Hematopoietic multipotent progenitor cell treated with erythropoietin and hydrocortisone succinate and interleukin-3 and kit ligand, for 17 days (in vitro differentiated cells): ENCODE measurements at places on chromosomes 11 and 22.

DNA sequence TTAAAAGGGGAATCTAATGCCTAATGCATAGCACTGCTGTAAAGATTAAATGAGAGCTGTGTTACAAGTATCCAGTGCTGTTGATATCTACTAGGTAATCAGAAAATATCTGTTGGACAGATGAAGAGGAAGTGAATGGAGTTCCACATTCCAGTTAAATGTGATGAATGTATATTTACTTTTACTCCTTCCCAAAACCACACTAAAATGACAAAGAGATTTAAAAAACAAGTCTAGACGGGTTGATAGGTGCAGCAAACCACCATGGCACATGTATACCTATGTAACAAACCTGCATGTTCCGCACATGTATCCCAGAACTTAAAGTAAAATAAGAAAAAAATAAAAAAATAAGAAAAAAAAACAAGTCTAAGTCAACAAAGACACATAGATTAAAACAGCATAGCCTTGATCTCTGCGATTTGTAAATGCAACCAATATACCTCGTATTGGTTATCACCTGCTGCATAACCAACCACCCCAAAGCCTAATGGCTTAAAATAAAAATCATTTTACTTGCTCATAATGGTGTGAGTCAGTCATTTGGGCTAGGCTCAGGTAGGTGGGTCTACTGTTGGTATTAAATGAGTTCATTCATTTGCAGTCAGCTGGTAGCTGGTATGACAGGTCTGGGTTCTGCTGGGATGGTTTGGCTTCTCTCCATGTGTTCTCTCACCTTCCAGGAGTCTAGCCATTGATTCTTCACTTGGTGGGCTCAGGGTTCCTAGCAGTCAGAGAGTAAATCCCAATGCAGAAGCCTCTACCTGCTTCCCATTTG, 39.7 kb upstream of the SLC6A5 start:
- no peak for DNase-seq

- DNase-seq, result no peak
These were observed 2286.3 kb upstream of the RAG2 start for GRCh38 chr11:38884145-38884865.

DNA sequence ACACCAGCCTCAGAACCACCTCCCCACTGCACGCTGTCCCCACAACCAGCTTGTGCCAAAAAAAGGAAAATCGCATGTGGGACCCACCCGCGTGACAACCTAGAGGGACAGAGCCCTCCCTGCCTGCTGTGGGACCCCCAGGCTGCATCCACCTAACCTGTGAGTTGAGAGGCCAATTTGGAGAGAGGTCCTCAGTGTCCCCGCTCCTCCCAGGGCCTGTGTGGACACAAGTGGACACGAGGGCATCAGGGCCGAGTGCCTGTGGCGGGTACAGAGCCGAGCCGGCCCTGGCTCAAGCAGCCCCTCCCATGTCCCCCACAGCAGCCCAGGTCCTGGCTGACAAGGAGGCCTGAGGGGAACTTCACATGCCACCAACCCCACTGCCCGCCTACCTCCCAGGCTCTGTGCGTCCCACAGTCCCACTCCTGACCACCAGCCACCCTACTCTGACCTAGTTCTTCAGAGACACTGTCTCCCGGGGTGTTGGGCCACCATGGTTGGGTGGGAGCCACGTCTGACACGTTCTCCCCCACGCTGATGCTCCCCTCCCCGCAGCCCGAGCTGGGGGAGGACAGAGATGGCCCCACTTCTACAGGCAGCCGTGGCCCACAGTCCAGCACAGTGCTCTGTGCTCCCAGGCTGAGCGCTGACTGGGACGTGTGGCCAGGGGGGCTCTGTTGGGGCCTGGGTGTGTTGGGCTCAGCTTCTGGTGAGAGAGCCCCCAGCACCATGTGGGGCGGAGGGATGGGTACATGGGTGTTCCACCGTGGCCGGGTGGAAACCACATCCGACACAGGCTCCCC, 19.2 kb downstream of the SELENOO start:
- DNase-seq, result no peak

DNA sequence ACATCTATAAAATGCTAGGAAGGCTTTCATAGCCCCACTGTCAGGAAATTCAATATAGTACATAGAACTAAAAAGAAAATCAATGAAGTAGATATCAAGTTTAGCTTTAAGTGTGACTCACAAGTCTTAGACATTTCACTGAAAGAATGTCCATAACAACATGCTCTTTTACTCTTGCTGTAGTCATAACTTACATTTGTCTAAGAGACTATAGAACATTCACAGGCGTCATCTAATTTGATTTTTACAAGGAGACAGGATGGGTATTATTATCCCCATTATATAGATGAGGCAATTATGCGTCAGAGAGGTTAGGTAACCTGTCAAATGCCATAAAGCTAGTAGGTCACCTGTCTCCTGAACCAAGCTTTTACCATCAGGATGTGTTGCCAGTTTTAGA, 36.9 kb downstream of the BDNF start:
- DNase-seq, result no peak

- DNase-seq, result no peak
These were observed 10.5 kb upstream of the OR2AT4 start for GRCh38 chr11:75107187-75107586.

GRCh38 chr11:33292311-33292710, 35.1 kb downstream of the HIPK3 start:
- DNase-seq, result no peak

GRCh38 chr11:20258376-20258895, 98.2 kb upstream of the DBX1 start:
- DNase-seq, result no peak

DNA sequence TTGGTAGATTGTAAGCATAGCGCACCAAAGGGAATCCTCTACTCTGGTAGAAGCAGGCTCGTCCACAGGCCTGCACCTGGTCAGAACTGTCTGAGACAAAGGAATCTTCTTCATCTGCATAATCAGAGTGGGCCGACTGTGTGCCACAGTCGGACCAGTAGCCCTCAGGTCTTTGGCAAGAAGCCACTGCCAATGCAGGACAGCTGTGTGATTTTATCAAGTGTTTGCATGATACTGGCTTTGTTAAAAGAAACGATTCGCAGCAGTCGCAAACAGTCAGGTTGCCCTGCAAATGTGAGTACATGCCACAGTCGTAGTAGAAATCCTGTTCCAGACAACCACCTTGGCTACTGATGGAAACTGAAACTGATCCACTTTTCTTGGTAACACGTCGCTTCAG, 4.9 kb upstream of the CCDC34 start:
- DNase-seq, result no peak

- no peak for DNase-seq
These were observed 31.8 kb upstream of the GUCY1A2 start for GRCh38 chr11:107050121-107050520.

DNA sequence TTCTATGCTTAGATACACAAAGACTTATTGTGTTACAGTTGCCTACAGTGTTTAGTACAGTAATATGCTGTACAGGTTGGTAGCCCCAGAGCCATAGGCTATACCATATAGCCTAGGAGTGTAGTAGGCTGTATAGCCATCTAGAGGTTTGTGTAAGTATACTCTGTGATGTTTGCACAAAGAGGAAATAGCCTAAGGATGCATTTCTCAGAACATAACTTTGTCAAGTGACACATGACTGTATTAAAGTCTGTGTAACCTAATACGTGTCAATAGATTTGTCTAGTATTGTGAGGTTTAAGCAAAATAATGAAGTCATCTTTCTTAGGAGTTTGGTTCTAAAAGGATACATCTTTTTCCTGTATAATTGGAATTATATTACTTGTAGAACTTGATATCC, 5.5 kb downstream of the ZC3H12C start:
- no peak for DNase-seq

GRCh38 chr11:112961146-112961668, at the start of gene NCAM1:
Gene NCAM1, plus strand, starts transcription at chr11:112961420.
- no peak for DNase-seq

DNA sequence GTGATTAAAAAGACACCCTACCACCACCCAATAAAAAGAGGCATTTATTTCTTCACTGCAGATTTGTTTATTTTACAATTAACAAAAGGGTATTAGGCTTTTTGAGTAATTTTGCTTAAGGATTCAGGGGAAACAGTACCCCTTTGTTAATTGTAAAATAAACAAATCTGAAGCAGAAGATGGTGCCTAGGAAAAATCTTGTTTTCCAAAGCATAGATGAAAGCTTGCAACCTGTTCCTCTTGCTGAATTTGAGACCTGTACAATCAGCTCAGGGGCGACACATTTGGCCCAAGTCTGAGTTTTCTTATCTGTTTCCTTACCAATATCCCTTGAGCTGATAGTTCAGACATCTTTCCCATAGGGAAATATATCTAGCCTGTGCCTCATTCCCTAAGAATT, 171.9 kb downstream of the GRIA4 start:
- no peak for DNase-seq

- no peak for DNase-seq
These were observed 64.7 kb downstream of the FCHSD2 start for GRCh38 chr11:73077454-73077853.

DNA sequence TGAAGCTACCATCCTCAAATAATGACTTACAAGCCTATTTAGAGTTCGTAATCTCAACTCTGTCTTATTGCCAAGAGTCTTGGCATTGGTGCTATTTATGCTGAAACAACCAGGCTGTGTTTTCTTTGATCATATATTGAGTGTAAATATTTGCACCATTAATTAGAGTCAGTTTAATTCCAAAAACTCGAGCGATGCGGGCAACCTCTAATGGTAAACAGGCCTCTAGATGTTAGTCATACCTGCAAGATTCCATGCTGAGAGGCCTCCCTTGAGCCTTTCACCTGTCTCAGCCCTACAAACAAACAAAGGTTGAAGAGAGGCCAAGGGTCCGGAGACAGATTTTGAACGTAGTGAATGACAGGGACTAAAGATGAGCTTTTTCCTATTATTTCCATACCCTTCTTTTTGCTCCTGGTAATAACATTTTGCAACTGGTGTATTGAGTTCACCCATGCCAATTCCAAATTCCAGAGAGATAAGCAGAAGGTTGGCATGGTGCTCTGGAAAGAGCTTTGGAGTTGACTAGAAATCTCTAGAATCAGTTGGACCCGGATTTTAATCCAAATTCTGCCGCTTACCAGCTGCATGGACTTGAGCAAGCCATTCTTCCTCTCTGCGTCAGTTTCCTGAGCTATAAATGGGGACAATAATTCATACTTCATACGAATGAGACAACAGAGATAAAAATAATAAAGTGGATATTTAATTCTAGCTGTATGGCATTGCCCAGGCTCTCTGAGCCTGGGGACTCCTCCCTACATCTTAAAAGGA, 99.1 kb upstream of the ANO1 start:
- no peak for DNase-seq

- no peak for DNase-seq
These were observed 127.3 kb downstream of the TENM4 start for GRCh38 chr11:79313530-79313913.

- peak; percentile 46 for DNase-seq
These were observed 389.2 kb downstream of the SOX6 start for GRCh38 chr11:15967166-15967565.

DNA sequence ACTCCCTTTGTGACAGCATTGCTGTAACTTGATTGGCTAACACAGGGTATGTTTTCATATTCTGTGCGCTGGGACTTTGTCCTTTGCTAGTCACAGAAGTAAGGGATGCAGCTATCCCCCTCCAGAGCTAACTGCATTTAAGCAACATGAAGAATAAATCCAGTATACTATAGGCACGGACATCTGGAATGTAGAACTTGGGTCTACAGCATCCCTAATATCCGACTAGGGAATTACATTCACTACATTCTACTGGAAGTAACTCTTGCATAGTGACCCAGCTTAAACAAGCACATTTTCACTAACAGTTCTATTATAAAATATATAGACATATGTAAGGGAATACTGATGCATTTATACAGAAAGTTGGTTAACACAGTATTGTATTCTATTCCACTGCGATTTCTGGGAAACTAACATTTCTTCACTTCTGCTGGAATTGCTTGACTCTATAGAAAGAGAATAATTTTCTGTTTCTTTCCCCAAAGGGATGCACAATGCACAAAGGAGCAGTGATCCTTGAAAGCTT, 13.1 kb downstream of the VSIG10L2 start:
- no peak for DNase-seq

- no peak for DNase-seq
These were observed 8.7 kb downstream of the IFITM10 start for GRCh38 chr11:1741741-1742140.

GRCh38 chr11:114084414-114084813, 24.9 kb downstream of the ZBTB16 start:
- DNase-seq, result no peak
